GM12892 (cell line): ENCODE measurements at places on chromosomes 6 and 20.
A peak's percentile ranks its signal among the peaks of the same experiment; 100 is the strongest.

GRCh38 chr20:32925481-32926196, 66.9 kb downstream of the EFCAB8 start:
- no peak for DNase-seq

- DNase-seq: no peak
Observed at GRCh38 chr6:1190366-1190765, 121.5 kb upstream of the FOXQ1 start.

GRCh38 chr6:44594481-44594880, 207.0 kb downstream of the CDC5L start:
- no peak for DNase-seq

GRCh38 chr6:143117108-143117507, 56.4 kb downstream of the AIG1 start:
- DNase-seq: no peak

- no peak for DNase-seq
Observed at GRCh38 chr6:53347921-53348370, 804 bp downstream of the ELOVL5 start.

GRCh38 chr6:117501722-117502121, 19.2 kb downstream of the DCBLD1 start:
- no peak for DNase-seq

DNA sequence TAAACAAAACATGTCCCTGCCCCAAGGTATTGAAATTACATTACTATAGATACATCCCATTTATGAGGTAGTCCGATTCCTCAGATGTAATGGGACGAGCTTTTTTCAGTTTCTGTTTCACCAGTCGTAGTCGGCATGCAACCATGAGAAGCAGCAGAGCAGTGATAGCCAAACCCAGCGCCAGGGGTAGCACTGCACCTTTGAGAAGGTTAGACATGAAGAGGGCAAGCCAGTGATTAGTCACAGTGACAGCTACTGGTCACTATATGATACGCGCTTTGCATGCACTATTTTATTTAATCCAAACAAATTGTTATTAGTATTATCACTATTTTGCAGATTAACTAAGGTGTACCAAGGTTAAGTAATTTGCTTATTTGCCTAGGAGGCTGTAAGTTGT, 43.7 kb downstream of the LRP11 start:
- no peak for DNase-seq

DNA sequence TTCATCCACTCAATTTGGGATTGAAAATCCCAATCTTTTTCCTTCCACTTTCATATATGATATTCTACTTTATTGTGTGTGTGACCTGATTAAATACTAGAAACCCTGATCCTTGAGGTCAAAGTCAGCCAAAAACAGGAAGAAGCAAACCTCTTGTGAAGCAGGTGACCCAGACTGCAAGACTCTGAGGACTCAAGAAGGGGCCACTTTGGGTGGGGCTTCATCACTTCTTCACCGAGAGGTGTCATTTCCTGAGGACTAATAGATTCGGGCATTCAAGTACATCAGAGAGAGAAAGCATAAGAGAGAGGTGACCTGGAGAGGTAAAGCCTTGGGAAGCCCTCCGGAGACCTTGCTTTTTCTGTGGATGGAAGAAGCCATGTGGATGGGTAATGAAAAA, 129.0 kb downstream of the CFAP61 start:
- DNase-seq: no peak

- no peak for DNase-seq
Observed at GRCh38 chr6:159679091-159680077, 13.7 kb downstream of the SOD2 start.

DNA sequence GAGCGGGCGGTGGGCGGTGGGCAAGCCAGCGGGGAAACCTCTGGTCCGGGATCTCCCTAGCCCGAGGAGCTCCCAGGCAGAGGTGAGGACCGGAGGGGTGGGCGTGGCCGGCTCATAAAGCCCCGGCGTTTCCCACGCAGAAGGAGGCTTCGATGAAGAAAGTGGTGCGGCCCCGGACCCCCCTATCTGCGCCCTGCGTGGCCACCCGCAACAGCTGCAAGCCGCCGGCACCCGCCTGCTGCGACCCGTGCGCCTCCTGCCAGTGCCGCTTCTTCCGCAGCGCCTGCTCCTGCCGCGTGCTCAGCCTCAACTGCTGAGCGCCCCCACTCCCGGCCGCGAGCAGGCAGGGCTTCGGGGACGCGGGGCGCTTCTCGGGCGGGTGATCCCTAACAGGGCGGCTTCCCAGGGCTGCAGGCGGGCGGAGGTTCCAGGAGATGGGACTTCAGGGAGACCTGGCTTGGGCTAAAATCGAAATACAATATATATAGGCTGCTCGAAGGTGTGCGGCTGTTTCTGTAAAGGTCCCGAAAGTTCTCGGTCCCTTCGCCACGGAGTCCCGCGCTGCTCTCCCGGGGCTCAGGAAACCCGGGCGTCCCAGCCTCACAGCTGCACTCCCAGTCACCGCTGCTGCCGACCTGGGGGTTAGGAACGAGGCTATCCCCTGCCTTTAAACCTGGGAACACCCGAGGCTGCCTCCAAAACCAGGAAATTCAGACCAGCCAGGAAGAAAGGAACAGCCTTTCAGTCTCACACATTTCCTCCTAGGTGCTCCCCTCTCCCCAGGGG, 27.8 kb downstream of the ASIP start:
- no peak for DNase-seq

DNA sequence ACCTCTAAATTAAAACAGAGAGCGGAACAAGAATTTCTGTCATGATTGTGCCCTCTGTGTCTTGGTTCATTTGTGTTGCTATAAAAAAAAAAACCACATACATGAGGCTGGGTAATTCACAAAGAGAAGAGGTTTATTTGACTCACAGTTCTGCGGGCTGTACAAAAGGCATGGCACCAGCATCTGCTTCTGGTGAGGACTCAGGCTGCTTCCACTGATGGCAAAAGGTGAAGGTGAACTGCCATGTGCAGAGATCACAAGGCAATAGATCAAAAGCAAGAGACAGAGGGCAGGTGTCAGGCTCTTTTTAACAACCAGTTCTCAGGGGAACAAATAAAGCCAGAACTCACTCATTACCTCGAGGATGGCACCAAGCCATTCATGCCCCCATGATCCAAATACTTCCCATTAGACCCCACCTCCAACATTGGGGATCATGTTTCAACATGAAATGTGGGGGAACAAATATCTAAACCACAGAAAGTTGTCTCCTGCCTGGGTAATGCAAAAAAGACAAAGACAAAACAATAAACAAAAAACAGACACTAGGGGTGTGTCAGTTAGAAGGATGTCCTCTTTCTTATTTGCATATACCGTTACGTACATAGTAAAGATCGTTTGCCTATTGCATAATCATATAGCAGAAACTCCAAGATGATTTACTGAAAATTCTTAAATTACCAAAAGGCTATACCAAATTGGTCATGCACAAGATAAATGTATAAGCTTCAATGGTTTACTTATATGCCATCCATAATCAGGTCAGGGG, 17.0 kb downstream of the SERPINB9 start:
- no peak for DNase-seq

DNA sequence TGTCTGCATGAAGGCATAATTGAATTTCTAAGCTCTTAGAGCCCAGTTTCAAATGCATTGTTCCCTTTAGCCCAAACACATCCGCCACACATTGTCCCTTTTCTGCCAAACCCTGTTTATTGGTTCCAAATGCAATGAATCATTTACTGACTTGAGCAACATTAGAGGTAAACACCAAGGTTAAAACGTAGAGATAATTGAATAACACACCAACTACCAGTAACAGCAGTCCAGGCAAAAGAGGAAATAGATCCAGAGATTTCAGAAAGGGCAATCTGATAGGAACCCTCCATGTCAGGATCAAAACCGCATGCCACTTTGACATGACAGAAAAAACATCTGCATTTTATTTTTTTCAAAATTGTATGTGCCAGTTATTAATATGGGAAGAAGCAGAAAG, 114.8 kb downstream of the PKHD1 start:
- no peak for DNase-seq

- DNase-seq: no peak
Observed at GRCh38 chr20:5745416-5746030, 4.7 kb upstream of the SHLD1 start.

DNA sequence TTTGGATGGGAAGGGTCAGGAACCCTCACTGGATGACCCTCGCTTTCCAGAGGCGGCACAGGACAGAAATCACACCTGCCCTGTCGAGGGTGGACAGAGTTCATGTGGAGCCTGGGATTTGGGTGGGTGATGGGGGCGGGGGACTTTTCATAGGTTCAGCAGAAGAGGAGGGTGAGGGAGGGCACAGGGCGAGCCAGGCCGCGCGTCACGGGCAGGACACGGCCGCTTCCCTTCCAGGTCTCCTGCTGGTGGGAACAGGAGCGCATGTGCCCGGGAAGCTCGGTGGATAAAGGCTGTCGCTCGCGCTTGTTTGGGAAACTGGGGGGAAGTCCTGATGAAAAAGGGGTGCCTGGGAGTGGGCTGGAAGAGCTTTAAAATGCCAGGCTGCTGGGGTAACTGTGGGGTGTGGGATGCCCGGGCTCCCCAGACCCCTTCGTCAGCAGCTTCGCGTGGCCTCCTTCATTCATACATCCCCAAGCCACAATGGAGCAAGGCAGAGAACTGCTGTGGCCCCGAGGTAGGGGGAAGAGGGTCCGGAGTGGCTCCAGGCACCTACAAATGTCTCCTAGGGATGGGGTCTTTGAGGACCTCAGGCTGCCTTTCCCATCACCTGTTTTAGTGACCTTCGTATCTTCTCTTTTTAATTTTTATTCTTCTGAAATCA, 102.2 kb downstream of the DACT2 start:
- DNase-seq: no peak

GRCh38 chr6:159152782-159153181, 16.4 kb upstream of the FNDC1 start:
- no peak for DNase-seq

- DNase-seq: no peak
Observed at GRCh38 chr6:21780679-21781078, 187.1 kb downstream of the SOX4 start.

DNA sequence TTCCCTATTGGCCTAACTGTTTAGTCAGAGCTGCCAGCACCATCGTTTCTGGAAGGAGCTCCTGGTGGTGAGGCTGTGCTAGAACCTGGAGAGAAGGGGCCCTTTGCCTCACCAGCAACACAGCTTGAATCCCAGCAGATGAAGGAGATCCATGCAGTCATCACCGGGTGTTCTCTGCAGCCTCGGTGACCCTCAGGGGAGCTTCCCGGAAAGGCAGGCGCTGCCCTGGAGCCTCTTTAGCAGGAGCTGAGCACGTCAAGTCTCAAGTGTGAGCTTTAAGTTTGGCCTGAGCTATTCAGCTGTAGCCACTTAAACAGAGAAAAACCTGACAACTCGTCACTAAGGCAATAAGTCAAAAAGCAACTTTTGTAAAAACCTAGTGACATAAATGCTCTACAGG, 181.2 kb upstream of the FOXQ1 start:
- no peak for DNase-seq

DNA sequence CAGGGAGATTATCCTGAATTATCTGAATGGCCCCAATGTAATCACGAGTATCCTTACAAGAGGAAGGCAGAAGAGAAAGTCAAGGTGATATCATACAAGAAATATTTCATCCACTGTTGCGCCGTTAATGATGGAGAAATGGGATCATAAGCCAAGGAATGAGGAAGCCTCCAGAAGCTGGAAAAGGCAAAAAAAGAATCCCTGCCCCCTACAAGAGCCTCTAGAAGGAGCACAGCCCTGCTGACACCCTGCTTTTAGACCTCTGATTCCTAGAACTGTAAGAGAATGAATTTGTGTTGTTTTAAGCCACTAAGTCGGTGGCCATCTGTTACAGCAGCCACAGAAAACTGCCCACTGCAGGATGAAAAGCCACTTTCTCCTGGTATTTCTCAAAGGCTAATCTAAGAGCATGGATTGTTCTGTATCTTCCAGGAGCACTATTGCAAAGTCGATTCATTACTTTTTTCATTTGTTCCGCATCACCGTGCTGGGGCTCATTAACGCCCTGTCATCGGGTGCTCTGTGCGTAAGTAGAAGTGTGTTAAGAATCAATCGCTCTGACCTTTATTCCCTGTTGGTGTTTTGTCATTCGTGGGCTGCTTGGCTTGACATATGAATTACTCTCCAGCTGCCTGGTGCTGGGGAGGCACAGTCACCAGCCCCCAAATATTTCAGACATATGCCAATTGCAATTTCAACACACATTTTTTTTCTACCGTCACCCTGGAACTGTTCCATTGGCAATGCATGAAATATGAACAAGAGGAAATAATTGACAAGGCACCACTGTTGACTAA, 117.0 kb downstream of the PCSK2 start:
- DNase-seq: no peak

DNA sequence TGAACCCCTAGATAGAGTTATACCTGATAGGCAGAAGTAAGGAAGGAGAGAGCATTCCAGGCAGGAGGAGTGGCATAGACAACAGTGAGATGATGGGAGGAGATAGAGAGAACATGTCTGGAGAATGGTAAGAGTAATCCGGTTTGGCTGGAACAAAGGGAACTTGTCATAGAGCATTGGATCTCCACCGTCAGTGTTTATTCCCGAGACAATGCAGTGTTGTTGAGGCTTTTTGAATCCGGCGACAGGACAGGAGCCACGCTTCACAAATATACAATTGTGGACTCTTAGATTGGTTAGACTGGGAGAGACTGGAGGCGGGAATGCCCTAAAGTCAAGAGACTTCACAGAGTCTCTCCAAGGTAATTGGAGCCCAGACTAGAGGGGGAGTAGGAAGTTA, 119.8 kb downstream of the ANKS1A start:
- DNase-seq: no peak

- DNase-seq: peak; percentile 55
Observed at GRCh38 chr6:35213824-35214756, at the start of gene SCUBE3. Gene SCUBE3 (plus strand): TSS chr6:35213956. CDS start chr6:35214419, 463 bp downstream.

DNA sequence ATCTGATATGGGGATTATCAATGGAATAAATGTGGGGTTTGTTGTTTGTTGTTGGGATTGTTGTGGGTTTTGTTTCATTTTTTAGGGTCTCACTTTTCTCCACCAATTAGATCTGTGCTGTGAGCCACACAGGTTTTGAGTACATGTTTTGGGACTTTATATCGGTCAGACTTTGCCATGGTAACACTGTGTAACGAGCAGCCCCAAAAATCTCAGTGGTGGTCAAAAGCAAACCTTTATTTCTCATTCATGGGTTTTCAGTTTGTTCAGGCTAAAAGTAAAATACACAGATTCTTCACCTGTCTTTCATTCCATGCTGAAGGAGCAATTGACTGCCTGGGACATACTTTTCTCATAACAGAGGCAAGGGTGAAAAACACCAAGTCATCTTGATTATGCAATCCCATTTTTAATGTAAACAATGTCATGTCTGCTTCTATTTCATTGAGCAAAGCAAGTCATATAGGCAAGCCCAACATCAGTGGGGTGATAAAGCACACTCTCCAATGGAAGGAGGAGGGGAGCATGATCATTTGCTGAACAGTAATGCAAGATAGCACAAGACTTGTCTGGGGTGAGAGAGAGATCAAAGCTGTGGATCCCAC, 101.1 kb upstream of the PLCB4 start:
- DNase-seq: no peak

DNA sequence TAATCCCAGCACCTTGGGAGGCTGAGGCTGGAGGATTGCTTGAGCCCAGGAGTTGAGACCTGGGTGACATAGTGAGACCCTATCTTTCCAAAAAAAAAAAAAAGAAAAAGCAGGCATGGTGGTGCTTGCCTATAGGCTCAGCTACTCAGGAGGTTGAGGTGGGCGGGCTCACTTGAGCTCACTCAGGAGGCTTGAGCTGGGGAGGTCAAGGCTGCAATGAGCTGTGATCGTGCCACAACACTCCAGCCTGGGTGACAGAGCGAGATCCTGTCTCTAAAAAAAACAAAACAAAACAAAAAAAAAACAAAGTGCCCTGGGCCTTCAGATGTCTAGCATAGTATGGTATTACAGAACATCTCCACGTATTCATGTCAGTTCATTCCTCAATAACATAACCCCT, 42.9 kb downstream of the ZFAND3 start:
- no peak for DNase-seq
